ENCODE measurements at places on chromosomes 6 and 20. TPM values are rescaled to one million over a fixed set of nuclear protein-coding genes. Genes with fewer than 3 reads are reported as not detected.
A peak's percentile ranks its signal among the peaks of the same experiment; 100 is the strongest.

The GPR63 gene
- 0.94 TPM for polyA plus RNA-seq

DNA sequence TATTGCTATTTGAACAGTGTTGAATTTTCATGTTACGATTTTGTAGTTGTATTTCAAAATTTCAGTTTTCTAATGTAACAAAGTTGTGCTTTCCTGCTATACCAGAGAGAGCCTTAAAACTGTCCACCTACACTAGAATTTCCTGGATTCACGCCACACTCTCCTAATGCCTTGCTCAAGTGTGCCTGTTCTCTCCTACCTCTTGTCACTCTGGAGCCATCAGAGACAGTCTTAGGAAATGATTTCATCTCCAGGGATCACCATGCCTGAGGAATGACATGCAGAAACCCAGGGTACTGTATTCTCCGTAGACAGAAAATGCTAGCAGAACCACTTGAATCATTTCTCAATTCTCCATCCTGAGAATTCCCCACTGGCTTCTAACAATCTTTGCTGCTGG, 667.6 kb downstream of the KIF16B start:
- no peak for DNase-seq

DNA sequence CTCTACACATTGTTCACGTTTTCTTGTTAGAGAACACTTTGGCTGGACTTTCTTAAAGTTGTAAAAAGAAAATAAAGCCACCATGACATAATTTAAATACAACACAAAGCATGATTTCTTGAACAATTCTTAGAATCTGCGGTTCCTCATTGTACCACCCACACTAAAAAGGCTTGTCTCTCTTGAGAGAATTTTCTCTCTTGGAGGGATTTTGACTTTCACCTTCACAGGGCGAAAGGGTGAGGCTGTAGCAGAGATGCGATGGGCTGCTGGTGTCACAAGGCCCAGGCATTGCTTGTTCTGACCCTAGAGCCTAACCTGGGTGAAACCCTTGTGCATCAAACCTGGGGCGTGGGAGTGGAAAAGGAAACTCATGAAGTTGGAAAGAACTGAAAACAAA, 122.7 kb upstream of the RIPOR2 start:
- DNase-seq: no peak

DNA sequence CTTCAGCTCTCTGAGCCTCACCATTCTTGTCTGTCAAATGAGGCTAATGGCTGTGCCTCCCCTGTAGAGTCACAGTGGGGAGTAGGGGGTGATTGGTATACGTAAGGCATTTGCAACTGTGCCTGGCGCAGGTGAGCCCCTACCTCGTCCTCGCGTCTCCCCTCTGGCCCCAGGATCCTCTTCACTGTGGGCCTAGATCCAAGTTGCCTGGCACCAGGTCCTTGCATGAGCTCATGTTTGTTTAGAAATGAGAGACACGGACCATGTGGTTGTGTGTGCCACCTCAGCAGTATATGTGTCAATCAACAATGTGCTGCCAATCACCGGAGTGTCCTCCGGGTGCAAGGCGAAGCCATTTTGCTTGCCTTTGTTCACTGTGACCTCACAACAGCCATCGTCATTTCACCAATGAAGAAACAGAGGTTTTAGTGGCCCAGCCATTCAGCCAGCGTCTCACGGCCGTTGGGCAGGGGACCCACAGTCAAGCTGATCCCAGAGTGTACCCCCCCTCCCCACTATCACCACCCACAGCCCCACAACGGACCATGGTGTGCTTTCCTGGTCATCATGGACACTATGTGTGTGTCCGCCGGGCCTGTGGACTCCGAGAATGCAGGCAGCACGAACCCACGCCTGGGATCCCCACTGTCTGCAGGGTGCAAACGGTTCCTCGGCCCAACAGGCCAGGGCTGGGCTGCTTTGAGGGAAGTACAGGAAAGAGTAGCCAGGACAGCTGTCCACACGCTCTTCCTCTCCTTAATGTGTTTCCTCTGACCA, 35.9 kb upstream of the STX16 start:
- DNase-seq: no peak

- peak; percentile 79 for DNase-seq
These were observed 1.6 kb downstream of the SAMD10 start for GRCh38 chr20:63977739-63978276.

- DNase-seq: no peak
These were observed 33.3 kb downstream of the ZNF341 start for GRCh38 chr20:33765099-33765498.

DNA sequence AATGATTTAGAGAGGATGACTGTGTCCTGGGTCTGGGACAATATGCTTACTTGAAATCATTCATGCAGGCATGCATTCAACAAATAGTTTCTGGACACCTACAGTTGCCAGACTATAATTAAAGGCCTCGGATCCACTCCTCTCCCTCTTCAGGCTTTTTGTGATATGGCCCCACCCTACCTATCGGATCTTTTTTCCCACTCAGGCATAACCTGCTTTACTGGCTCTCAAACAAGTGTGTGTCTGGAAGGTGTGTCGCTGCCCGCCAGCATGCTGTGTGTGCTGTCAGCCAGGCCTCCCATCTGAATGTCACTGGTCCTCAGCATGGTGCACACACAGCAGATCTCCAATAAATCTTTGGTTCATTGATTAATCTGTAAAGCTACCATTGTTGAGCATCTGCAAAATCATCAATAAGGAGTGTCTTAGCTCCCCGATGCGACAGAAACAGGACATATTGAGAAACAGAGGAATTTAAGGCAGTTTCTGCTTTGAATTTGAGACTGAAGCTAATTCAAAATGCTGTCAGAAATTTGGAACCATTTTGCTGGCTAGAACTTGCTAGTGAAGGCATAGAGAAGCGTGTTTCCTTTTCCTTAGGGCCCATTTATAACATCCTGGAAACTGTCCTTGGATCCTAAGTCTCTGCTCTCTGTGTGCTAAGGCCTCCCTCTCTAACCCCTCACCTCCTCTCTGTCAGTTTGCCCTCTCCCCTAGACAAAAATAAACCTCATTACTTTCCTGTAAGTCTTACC, 23.5 kb upstream of the CCN6 start:
- no peak for DNase-seq

GRCh38 chr6:108916026-108916686, 67.9 kb downstream of the ARMC2 start:
- no peak for DNase-seq

The ARMC12 gene
- 0.17 TPM for polyA plus RNA-seq

GRCh38 chr6:22765015-22765414, 195.6 kb downstream of the HDGFL1 start:
- peak; percentile 76 for DNase-seq

DNA sequence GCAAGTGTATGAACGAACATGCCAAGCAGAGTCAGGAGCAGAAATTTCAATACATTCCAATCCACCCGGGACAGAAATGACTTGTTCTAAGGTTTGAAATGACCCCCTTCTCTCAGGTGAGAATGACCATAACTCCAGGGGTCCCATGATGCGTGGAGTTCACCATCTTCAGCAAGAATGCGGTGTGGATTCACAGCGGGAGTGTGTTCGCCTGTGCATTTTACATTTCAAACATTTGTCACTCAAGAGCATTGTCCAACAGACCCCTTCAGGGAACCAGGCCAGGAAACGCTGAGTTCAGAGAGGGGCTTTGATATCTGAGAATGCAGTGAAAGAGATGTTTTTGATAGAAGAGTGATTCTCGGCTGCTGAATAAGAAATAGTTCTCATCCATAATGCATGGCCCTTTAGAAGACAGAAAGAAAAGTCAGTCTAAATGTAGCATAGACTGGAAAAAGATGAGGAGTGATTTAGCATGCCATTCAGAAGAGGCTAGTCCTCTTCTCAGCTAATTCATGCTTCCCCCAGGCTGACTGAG, 200.3 kb upstream of the KCNG1 start:
- DNase-seq: no peak

GRCh38 chr20:61662968-61663331, 402.7 kb downstream of the TAF4 start:
- no peak for DNase-seq

- DNase-seq: no peak
These were observed 80.6 kb upstream of the ARMC2 start for GRCh38 chr6:108767418-108768165.

The HLA-DRA gene
- 0.99 TPM for polyA plus RNA-seq

The CUTA gene
- 347 TPM for polyA plus RNA-seq

The GGTLC1 gene
- not detected for polyA plus RNA-seq

The C6orf132 gene
- 0.87 TPM for polyA plus RNA-seq

DNA sequence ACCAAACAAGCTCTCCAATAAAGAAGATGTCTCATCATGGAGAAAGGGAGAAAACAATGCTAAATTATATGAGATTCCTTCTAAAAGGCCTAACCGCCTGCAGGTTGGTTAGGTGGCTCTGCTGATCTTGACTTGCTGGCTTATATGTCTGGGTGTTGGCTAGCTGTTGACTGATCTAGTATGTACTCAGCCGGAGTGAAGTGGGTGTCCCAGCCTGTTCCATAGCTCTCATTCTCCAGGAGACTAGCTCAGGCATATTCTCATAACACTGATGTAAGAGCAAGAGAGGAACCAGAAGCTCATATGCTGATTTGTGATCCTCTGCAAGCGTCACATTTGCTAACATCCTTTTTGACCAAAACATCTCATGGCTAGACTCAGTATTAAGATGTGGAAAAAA, 473.0 kb downstream of the BMP2 start:
- no peak for DNase-seq
